ENCODE measurements at places on chromosomes 3 and 15.

GRCh38 chr3:112651516-112651915, 10.6 kb upstream of the CCDC80 start:
- no peak for DNase-seq

GRCh38 chr3:131338948-131339640, 42.5 kb upstream of the NUDT16 start:
- DNase-seq = no peak

DNA sequence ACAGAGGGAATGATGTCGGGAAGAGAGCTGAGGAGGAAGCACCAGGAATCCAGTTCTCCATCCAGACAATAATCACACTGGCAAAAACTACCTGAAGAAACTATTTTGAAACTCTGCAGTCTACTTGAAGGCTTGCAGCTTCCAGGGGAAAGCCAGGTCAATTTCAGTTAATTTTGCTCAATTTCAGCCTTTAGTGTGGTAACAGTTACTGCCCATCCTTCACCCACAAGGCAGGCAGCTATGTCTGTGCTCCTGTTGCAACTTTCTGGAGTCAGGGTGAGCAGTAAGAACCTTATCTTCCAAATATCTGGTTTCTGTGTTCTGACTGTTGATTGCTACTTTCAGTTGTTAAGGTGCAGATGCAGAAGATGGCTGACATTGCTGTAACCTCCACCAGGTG, 221.7 kb downstream of the ADAMTS17 start:
- no peak for DNase-seq

DNA sequence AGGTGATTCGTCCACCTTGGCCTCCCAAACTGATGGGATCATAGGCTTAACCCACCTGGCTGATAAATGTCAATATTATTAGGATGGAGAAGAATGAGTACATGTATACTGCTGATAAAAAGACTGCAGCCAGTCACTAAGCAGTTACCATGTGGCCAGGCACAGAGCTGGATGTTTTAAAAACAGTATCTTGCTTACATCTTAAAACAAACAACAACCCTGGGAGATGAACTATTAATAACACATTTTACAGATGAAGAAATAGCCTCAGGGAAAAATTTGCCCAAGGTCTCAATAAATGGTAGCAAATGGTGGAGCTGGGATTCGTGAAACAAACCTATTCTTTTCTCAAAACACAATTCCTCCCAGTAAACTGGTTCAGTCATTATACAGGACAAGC, 18.1 kb downstream of the IL17RD start:
- no peak for DNase-seq

DNA sequence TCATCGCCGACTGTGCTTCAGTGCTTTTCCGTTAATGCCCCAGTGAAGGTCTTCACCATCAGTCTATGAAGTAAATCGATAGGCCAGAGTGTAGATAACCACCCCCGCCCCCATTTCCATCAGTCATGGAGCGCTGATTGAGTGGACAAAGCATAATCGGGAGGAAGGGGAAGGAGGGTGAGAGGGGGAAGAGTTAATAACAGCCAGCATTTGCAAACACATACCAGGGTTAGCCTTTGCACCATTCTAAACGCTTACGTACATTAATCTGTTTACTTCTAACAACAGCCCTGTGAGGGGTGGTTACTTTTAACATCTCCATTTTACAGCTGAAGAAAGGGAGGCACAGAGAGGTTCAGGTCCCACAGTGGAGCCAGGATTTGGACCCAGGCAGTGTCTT, 26.8 kb downstream of the EDEM1 start:
- no peak for DNase-seq
